NCI-H524 treated with DMSO at 0.1 percent for 48 hours (cell line): ENCODE measurements at places on chromosomes 12 and 14.

GRCh38 chr12:59695379-59695778, 99.5 kb downstream of the SLC16A7 start:
- DNase-seq = no peak

DNA sequence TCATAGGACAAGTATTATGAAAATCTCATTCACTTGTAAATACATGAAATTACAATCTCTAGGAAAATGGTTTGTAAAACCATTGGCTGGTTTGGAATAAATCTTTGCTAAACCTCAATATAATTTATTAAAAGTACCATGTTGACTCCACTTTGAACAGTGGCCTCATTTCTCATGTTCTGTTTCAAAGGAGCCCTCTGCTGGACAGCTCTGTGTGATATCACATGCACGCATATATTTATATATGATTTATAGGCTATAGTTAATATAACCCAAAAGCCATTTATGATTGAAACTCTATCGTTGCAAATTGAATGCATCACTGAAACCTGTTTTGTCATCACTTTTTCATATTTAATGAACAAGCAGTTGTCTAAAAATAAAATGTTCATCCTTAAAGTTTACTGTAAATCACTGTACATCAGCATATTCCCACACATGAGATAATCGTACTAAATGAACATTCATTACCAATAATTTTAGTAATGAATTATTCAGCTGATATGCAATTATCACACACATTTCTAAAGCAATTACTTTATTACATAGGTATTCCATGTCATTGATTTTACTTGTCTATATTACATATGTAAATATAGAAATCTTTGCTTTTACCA, 493.8 kb downstream of the NPAS3 start:
- no peak for DNase-seq

DNA sequence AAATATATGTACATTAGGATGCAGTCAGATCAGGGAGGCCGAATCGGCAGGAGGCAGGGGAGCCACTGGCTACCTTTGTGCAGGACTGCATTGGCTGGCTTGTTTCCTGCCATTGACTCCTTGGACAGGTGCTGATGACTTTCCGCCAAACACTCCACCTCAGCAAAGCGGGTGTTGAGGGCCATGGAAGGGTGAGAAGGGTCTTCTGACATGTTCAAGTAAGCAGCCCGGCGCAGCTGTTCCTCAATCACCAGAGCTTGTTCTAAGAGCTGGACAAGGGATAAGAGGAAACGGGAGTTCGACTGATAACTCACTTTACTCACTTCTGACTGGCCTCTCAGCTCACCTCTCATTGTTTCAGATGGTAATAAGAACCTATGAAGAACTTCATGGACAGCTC, 4.9 kb upstream of the NOP2 start:
- DNase-seq = no peak

DNA sequence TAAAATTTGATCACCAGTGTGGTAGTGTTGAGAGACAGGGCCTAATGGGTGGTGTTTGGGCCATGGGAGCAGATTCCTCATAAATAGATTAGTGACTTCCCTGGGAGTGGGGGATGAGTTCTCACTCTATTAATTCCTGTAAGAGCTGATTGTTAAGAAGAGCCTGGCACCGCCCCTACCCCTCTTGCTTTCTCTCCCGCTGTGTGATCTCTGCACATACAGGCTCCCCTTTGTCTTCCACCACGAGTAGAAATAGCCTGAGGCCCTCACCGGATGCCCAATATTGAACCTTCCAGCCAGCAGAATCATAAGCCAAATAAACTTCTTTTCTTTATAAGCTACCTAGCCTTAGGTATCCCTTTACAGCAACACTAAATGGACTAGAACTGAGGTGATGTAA, 31.9 kb upstream of the CAND1 start:
- DNase-seq = no peak

DNA sequence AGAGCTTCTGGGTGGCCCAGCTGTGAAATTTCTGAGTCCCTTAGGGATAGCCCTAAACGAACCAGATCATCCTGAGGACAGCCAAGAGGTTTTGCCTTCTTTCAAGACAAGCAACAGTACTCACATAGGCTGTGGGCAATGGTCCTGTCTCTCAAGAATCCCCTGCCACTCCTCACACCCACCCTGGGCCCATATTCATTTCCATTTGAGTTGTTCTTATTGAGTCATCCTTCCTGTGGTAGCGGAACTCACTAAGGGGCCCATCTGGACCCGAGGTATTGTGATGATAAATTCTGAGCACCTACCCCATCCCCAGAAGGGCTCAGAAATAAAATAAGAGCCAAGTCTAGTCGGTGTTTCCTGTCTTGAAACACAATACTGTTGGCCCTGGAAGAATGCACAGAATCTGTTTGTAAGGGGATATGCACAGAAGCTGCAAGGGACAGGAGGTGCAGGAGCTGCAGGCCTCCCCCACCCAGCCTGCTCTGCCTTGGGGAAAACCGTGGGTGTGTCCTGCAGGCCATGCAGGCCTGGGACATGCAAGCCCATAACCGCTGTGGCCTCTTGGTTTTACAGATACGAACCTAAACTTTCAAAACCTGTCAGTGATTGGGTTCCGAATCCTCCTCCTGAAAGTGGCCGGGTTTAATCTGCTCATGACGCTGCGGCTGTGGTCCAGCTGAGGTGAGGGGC, 38.9 kb downstream of the DAD1 start:
- no peak for DNase-seq

DNA sequence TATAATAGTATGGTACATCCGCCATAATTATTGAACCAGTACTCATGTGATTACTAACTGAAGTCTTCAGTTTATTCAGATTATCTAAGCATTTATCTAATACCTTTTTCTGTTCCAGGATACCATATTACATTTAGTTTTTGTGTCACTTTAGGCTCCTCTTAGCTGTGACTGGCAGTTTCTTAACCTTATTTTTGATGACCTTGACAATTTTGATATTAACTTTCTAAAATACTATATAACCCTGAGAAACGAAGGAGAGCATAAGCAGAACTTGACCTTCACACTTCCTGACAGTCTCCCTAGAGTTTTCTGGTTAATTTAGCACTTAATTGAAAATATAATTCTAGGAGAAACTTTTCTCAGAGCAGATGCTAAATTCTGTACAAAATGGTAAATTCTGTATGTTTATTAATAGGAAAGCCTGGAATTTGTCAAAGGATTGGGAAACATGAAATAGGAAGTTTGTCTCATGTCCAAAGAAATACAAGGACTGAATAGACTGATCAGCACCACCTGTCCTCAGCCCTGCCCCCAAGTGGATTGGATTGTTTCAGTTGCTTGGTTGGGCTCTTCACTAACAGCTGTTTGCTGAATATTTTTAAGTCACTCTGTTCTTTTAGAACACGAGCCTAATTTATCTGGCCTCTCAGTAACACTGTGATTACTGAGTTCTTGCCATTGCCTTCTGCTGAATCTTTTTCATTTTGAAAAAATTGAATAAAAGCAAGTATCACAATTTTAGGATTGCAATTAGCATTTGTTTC, 6.0 kb downstream of the BICDL1 start:
- no peak for DNase-seq
